CD14-positive monocyte (primary cell): ENCODE measurements at places on chromosomes 2 and 18. TPM values are rescaled to one million over a fixed set of nuclear protein-coding genes. Genes with fewer than 3 reads are reported as not detected.

Gene SLC11A1
- polyA plus RNA-seq = 2,018 and 2,019 TPM in 2 replicates

- DNase-seq = no peak
These were observed 49.1 kb downstream of the NHEJ1 start for GRCh38 chr2:219111375-219112061.

GRCh38 chr18:45325778-45326177 lies 289.5 kb upstream of the SLC14A2 start:
- DNase-seq = no peak

DNA sequence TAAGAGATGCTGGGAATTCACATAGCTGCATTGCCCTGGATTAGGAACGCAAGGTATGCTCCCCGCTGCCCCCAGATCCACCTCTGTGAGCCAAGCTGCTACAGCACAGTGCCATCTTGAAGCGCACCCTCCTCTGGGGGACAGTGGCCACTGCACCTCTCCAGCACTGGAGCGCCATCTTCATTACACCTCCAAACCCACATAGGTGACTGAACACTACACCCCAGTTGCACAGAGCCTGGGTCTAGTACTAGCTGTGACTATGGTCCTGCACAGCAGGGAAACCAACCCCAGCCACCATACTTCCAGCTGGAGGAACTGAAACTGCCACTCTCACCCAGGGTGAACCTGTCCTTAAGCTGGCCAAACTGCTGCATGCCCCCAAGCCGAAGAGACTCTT lies 84.6 kb downstream of the TMEM237 start:
- no peak for DNase-seq

Gene GPR39
- polyA plus RNA-seq = not detected

Gene RUFY4
- 0.68 TPM for polyA plus RNA-seq

Gene GALNT13
- polyA plus RNA-seq = not detected
